Muscle of back (tissue), 13 donors: ENCODE measurements at places on chromosomes 12 and 14. TPM values are rescaled to one million over a fixed set of nuclear protein-coding genes. Genes with fewer than 3 reads are reported as not detected.

The TAS2R13 gene
- polyA plus RNA-seq: not detected

The RNF212B gene
- polyA plus RNA-seq: not detected

GRCh38 chr12:114334395-114334794 is 71.5 kb downstream of the TBX5 start:
- no peak for DNase-seq

The LHX5 gene
- polyA plus RNA-seq: not detected

GRCh38 chr12:15212930-15213329 is 8.3 kb downstream of the RERG start:
- DNase-seq: no peak

The GALNT4 gene
- polyA plus RNA-seq: 4.1 TPM

The FOXN4 gene
- polyA plus RNA-seq: 0.14 TPM

DNA sequence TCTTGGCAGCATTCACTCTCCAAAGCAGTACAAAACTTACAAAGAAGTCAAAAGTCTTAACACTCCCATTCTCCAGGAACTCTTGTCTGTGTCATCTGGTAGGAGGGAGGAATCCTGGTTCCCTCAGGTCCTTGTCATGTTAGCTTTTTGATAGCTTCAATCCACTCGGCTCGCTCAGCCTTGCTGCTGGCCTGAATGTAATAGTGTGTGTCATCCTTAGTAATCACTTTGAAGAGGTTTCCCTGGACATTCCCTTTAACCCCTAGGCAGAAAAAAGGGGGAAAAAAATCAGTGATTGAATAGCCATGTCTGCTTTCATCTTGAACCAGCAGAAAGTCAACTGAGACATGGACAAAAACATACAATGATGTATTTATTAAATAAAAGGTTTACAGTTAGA is 24.8 kb downstream of the PLEK2 start:
- DNase-seq: no peak

- no peak for DNase-seq
Measured at GRCh38 chr12:98532687-98533304, 17.4 kb downstream of the TMPO start.

DNA sequence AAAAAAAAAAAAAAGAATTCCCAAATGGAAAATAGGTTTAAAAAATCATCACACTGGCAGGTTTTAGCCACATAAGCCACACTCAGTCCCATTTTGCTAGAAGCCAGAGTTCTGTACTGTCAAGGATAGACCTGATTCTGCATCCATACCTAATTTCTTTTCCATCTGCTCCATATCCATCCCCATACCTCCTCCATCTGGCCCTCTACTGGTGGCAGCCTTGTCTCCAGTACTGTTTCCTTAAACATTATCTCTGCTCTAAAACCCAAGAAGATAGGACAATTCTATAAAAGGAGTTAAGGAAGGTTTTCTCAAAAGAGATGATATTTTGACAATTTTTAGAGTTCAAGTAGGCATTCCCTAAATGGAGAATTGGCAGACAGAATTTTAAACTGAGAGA is 26.0 kb upstream of the RXYLT1 start:
- DNase-seq: no peak

DNA sequence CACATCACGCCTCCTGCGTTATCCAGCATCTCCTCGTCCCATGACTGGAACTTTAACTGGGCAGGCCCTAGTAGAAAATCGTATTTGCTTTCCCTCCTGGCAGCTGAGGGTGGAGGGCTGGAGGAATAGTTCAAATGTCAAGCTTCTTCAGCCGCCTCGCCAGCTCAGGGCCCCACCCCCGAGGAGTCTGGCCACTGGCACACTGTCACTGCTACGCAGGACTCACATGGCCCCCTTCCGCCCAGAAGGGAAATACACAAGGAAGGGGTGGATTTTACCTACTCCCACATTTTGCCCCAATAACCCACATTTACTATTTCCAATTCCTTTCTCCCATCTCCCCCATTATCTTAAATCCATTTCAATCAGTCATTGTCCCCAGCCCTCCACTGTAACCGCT is 8.6 kb downstream of the SLC6A13 start:
- DNase-seq: no peak

The DLK1 gene
- 1,647 TPM for polyA plus RNA-seq

The GYS2 gene
- not detected for polyA plus RNA-seq

The ART4 gene
- not detected for polyA plus RNA-seq

DNA sequence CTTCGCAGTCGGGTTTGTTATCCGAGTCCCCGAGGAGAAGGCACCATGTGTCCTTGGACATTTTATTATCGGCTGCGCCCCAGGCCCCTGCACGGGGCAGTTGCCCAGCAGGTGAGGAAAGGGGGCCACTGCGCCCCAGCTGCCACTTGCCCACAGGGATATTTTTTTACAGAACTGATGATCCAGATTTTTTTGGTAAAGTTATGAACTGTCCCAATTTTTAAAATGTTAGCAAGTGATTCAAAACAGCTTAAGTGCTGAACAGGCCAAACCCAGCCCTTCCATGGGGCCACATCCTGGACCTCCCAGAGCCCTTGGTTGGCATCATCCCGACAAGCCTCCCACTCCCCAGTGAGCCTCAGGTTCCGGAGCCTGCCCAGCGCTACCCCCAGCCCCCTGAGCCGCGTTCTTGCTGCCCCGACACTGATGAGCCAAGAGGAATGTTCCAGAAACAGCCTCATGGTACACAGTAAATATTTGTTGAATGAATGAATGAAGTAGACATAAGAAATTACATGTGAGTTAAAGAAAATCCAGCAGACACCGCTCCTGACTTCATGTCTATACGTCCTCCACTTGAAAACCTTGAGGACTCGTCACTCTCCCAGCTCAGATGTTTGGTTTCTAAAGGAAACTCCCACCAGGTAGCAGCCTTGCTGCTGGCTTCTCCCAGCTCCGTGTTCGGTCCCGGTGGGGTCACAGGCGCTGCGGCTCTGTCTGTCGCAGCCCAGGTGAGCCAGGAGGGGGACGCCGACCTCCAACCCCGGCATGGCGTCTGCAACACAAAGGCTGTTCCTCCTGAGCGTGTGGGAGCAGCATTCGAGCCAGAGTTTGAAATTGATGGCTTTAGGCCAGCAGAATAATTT is 88.5 kb downstream of the ADGRD1 start:
- no peak for DNase-seq

- DNase-seq: no peak
Measured at GRCh38 chr14:95275494-95275893, 44.2 kb downstream of the CLMN start.

GRCh38 chr12:40002178-40003169 is 103.4 kb downstream of the SLC2A13 start:
- DNase-seq: no peak

DNA sequence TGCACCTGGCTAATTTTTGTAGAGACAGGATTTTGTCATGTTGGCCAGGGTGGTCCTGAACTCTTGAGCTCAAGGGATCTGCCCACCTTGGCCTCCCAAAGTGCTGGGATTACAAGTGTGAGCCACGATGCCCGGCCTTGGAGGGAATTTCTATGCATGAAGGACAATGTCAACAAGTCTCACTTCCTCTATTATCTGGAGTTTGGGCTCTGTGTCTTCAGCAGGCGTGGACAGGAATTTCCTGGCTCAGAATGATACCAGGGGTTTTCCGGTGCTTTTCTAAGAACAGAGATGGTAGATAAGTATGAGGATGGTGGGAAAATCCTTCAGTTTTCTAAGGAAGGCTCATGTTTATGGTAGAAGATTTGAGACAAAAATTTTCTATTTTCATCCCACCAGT is 75.0 kb upstream of the CCDC60 start:
- DNase-seq: no peak

DNA sequence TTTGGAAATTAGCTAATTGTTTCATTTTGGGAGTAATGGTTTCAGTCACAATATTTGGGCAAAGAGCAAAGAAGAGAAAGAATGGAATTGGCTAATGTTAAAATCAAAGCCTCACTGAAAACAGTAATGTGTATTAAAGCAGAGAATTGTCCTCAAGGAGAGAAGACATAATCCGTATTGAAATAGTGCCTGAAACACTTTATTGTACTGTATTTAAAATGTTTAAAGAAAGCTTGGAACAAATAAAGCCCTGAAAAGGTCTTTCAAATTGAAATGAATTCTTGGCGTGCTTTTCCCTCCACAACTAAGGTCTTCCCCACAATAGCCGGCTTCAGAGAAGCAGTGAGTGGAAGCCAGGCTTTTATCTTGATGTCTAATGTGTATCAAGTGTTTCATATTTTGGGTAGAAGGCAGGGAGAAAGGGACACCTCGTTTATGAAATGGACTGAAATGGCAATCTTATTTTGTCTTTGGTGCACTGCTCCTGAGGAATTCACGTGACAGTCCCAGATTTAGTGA is 212.9 kb upstream of the CRY1 start:
- no peak for DNase-seq

DNA sequence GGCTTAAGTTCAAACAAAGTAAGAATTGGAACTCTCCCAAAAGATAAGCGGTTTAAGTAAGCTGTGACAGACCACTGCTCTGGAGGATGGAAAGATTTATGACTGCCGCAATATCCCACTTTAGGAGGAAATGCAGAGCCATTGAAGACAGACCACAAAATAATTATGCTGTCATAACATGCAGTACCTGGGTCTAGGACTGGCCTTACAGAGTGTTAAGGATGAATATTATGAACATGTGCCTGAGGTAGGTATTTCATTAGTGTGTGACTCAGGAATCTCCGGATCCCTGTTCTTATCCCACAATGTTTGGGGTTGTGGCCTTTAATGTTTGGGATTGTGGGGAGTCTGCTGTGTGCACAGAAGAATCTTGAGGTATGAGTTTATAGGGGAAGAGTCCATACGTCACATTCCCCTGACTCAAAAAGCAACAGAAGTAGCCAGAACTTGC is 114.9 kb downstream of the SAMD4A start:
- no peak for DNase-seq

- DNase-seq: no peak
Measured at GRCh38 chr12:17609153-17609552, 480.8 kb downstream of the RERGL start.

DNA sequence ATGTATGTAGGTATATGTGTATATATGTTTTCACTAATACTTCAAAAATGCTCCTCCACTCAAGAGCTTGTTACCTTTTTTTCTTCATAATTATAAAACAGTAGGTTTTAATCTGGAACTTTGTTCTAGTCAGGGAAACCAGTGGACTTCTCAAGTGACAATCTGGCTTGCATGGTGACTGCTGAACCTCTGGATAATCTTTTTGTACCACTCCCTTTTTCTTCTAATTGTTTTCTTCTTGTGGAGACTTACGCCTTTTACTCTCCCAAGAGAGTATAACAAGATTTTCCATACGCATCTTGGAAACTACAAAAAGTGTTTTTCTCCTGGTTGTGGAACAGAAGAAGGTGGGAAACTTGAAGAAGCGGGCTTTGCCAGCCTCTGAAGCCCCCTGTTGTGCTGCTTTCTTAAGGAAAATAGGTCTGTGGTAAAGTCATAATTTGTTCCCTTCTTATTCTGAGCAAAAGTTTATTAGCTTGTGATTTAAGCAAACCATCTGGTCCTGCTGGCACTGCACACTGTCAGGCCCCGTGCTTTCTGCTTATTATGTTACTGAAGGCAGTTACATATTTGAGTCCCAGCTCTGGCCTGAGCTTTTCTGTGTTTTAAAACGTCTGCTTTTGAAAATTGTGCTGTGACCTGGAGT is 291.8 kb downstream of the ERC1 start:
- peak; percentile 93 for DNase-seq

GRCh38 chr12:48482198-48482597 is at the start of gene C12orf54:
TSS of gene C12orf54 (plus strand) at chr12:48482498. CDS start at chr12:48483297, 799 bp downstream.
- DNase-seq: no peak

- DNase-seq: no peak
Measured at GRCh38 chr12:92045852-92046251, 99.8 kb downstream of the BTG1 start.

The SLC7A8 gene
- polyA plus RNA-seq: 4.3 TPM

GRCh38 chr14:54672688-54673087 is 105.8 kb downstream of the SAMD4A start:
- DNase-seq: no peak

The SDR9C7 gene
- 0.20 TPM for polyA plus RNA-seq
